ENCODE measurements at places on chromosomes 4 and X.

GRCh38 chrX:10414862-10415261, 205.5 kb downstream of the MID1 start:
- no peak for DNase-seq

GRCh38 chr4:8699479-8700145, 107.0 kb downstream of the CPZ start:
- DNase-seq: no peak

- DNase-seq: no peak
Measured at GRCh38 chr4:66767442-66767841, 777.9 kb downstream of the CENPC start.

GRCh38 chr4:140930557-140930956, 174.4 kb upstream of the TBC1D9 start:
- no peak for DNase-seq

- no peak for DNase-seq
Measured at GRCh38 chr4:105327222-105327621, 146.6 kb downstream of the PPA2 start.

All from AML-193 (cell line).